Hair follicular keratinocyte (primary cell): ENCODE measurements at places on chromosomes 1 and 21. TPM values are rescaled to one million over a fixed set of nuclear protein-coding genes. Genes with fewer than 3 reads are reported as not detected.

Gene GBP4
- under 0.01 and 0.04 TPM in 2 replicates for total RNA-seq

Gene RCAN3
- 14.8 and 27.4 TPM in 2 replicates for total RNA-seq

Gene LRRC3
- total RNA-seq: 1.9 and 3.3 TPM in 2 replicates

Gene CSF1
- total RNA-seq: 4.7 and 6.6 TPM in 2 replicates

Gene LCE2C
- total RNA-seq: not detected in 2 replicates

Gene IRF6
- total RNA-seq: 91.2 and 169 TPM in 2 replicates

Gene PIK3C2B
- 1.6 and 3.2 TPM in 2 replicates for total RNA-seq

Gene CFHR5
- total RNA-seq: not detected in 2 replicates

Gene ELAVL4
- total RNA-seq: not detected in 2 replicates

Gene CAP1
- 530 TPM in 2 replicates for total RNA-seq

Gene DCST2
- total RNA-seq: not detected in 2 replicates

Gene RGS8
- total RNA-seq: not detected in 2 replicates

Gene SLC35F3
- total RNA-seq: 8.3 and 10.9 TPM in 2 replicates

Gene RAB4A
- total RNA-seq: 35.6 and 45.4 TPM in 2 replicates

Gene GIPC2
- total RNA-seq: 1.9 and 3.0 TPM in 2 replicates

Gene KCNN3
- not detected in 2 replicates for total RNA-seq
